Activated CD4-positive, alpha-beta T cell treated with anti-CD3 and anti-CD28 coated beads, Interleukin-10, Interleukin-2, amounts not matched to agents 100 ng/mL and 50 ng/mL, durations not matched to agents 16 hours and 8 hours (primary cell): ENCODE measurements at places on chromosomes 2 and 18.

GRCh38 chr2:19216676-19217602, 141.5 kb downstream of the OSR1 start:
- DNase-seq: no peak

DNA sequence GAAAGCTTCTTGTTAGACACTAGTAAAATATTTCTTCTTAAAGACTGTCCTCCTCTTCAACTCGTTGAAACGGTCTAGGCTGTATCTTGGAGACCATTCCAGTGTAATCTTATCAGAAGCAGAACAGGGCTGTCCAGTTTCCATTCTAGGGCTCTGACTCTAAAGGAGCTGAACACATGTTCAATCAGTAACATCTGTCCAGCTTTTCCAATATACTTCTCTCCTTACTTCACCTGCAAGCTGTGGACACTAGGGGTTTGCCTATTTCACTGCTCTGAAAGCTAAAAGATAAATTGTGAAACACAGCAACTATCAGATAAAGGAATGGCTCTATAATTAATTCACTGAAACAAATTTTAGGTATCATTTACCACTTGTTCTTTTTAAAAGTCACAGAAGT, 73.8 kb downstream of the ZNF385B start:
- no peak for DNase-seq

DNA sequence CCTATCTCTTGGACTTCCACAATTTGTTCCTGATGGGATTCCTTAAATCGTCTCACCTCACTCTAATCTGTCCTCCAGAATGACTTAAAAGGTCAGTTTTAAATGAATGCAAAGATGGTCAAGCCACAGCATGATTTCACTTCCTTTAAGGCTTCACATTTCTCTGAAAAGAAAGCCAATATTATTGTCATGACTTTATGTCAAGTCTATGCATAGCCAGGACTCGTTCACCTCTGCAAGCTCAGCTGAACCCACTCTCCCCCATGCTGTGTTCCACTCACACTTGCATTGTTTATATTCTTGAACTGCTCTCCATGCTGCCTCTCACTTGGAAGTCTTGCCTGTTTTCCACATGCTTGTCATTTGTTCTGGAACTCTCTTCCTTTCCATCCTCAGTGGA, 298.4 kb upstream of the MMADHC start:
- no peak for DNase-seq

DNA sequence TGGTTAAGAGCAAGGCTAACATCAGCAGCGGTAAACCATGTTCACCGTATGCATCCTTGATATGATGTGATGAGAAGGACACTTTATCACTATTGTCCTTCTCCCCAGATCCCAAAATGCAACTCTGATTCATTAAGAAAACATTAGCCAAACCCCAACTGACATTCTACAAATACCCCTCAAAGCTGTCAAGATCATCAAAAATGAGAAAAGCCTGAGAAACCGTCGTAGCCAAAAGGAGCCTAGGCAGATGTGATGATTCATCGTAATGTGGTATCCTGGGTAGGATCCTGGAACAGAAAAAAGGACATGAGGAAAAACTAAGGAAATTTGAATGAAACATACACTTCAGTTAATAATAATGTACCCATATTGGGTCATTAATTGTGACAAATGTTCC, 67.3 kb upstream of the ST6GAL2 start:
- no peak for DNase-seq

DNA sequence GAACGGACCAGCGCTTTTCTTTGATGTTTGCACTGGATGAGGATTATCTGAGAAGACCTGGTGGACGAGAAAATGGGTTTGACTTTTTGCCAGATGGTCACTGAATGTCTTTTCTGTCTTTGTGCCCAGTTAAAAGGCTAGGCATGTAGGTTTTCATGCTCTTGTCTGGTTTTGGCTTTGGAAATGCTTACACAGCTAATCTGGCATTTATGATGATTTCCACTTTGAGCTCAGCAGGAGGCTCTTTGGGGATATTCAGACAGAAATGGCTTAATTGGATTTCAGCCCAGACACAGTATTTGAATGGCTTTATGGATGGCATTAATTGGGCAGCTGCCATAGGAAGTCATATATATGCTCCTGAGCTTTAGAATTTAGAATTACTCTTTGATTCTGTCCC, 59.6 kb downstream of the NCK2 start:
- no peak for DNase-seq

GRCh38 chr2:173458991-173459780, 104.5 kb downstream of the CDCA7 start:
- DNase-seq: no peak

DNA sequence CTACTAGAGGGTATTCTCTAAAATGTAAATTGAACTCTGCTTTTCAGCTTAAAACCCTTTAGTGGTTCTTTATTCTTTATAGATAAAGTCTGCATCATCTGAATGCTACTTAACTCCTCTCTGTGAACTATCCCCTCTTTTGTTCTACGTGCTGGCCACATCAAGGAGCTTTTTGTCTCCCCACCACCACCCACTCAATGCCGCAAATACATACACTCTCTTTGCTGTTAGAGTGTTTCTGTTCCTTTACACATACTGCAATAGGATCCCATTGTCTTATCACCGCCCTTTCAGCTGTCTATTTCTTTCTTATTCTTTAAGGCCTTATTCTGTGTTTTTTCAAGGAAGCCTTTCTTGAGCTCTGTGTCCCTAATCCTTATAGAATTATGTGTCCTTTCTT, 83.3 kb downstream of the EML4 start:
- no peak for DNase-seq

DNA sequence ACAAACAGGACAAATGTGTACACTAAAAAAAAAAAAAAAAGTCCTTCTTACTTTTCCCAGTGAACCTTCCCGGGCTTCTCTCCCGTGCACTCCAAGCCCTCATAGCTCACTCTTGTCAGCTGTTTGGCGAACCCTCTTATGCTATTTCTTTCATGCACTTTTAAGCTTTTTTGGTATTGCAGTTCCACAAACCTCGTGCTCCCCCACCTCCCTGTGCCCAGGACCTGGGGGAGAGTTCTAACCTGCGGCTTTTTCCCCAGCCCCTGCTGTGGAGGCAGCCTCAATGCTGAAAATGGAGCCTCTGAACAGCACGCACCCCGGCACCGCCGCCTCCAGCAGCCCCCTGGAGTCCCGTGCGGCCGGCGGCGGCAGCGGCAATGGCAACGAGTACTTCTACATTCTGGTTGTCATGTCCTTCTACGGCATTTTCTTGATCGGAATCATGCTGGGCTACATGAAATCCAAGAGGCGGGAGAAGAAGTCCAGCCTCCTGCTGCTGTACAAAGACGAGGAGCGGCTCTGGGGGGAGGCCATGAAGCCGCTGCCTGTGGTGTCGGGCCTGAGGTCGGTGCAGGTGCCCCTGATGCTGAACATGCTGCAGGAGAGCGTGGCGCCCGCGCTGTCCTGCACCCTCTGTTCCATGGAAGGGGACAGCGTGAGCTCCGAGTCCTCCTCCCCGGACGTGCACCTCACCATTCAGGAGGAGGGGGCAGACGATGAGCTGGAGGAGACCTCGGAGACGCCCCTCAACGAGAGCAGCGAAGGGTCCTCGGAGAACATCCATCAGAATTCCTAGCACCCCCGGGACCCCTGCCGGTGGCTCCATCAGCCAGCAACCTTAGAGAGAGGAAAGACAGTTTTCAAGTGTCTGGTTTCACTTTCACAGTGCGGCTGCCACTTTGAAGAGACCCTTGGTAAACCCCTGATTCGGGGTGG, 826 bp downstream of the KCNE4 start:
- no peak for DNase-seq

- no peak for DNase-seq
Measured at GRCh38 chr18:25306671-25307070, 45.3 kb downstream of the ZNF521 start.

DNA sequence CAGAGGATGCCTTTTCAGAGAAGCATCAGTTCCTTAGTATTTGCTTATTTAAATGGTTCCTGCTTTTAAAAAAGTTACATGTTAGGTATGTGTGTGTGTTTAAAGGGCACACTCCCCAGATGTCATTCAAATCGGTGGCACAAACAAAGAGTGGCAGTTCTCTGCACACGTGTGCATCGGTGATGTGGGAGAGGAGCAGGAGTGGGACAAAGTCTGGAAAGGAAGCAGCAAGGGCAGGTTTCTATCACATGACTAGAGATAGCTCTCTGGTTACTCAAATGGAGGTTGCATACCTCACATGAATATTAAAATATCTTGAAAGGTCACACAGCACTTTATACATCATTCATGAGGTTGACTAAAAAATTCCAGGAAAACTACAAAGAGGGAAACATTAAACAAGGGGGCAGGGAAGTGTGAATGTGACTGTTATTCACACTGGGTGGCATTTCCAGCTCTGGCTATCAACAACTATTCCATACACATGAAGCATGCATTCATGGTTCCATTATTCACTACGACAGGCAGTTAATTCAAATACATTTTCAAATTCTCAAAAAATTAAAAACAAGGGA, 64.7 kb downstream of the SEPTIN10 start:
- DNase-seq: no peak

DNA sequence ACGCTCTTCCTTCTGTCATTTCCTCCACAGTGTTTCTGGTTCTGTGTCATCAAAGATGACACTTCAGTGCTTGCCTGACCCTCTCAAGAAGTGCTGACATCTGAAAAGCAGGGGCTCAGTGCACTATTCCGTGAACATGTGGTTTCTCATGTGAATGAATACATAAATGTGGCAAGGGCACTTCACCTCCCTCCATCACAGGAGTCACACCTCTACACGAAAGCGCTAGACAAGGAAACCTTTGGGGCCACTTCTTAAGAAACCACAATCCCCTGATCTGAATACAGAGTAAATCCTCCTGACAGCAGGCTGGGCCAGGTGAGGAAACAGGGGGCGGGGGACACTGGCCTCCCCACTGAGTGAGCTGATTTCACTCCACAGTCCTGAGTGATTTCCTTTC, 145.8 kb upstream of the ACAA2 start:
- peak; percentile 52 for DNase-seq

GRCh38 chr18:48599391-48599790, 60.6 kb downstream of the CTIF start:
- DNase-seq: no peak

DNA sequence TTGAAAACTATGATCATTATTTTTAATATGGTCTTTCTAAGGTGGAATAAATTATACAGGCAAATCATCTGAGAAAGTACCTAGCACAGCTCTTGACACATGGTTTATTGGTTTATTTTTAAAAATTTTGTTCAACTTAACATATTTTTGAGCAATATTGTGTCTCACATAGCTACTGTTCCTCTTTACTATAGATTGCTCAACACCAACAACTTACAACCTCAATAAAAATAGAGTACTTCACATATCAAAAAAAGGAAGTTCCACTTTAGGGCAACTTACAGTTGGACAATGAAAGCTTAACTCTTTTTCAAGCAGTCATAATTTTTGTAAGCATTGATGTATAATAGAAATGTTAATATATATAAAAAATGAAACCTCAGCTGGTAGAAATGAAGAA, 440.9 kb upstream of the UBE2E3 start:
- DNase-seq: no peak

- DNase-seq: peak; percentile 38
Measured at GRCh38 chr2:62287899-62288880, 92.3 kb downstream of the B3GNT2 start.

GRCh38 chr18:27769152-27769551, 407.8 kb downstream of the CDH2 start:
- DNase-seq: no peak

GRCh38 chr18:23977719-23978483, 36.7 kb upstream of the TTC39C start:
- no peak for DNase-seq

- DNase-seq: peak; percentile 4
Measured at GRCh38 chr2:49770919-49771318, 616.6 kb upstream of the FSHR start.

GRCh38 chr2:159202568-159203071, 83.9 kb downstream of the WDSUB1 start:
- no peak for DNase-seq

DNA sequence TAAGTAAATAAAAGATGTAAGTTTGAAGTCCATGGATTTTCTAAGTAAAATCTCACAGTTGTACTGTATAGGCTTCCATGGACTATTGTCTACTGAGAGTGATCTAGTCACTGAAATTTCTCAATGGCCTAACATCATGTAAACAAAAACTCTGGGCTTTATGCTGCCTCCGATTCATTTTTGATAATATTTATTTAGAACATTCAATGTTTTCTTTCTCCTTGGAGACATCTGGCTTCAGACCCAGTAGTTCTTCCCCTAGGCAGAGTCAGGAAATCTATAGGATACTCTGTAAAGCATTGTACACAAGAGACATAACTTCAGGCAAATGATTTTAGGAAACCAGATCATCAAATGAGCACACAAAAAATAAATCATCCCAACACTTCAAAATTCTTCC, 1208.6 kb upstream of the ZEB2 start:
- DNase-seq: no peak

DNA sequence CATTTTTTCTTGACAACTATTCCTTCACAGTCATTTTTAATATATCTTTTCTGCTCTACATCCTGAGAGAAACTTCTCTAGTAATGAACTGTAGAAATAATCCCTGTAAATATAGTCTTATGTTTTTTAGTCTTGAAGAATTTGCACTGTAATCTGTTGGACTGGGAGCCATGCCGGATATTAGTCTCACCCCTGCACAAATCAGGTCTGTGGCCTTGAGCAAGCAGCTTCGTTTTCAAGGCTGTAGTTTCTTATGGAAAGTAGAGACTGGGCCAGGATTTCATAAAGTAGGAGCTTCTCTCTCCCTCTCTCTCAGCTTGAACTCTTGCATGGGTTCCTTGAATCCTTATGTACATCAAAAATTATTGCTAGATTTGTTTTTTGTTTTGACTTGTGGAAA, 8.7 kb downstream of the FARP2 start:
- no peak for DNase-seq

DNA sequence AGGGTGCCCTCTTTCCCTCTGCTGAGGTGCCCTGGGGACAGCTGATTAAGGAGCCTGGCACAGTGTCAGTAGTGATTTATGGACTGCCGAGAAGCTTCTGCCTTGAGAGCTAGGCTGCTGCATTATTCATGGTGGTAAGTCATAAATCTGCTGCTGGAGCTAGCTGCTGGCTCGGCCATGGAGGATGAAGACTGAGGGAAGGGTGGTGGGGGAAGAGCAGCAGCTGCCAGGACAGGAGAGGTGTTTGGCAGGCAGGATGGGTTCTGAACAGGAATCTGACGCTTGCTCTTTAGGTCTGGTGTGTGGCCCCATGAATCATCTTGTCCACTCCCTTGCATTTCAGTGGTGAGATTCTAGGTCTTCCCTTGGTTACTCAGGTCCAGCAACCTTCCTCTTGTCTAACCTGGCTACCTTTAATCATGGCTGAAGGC, 296.3 kb downstream of the DYSF start:
- no peak for DNase-seq

DNA sequence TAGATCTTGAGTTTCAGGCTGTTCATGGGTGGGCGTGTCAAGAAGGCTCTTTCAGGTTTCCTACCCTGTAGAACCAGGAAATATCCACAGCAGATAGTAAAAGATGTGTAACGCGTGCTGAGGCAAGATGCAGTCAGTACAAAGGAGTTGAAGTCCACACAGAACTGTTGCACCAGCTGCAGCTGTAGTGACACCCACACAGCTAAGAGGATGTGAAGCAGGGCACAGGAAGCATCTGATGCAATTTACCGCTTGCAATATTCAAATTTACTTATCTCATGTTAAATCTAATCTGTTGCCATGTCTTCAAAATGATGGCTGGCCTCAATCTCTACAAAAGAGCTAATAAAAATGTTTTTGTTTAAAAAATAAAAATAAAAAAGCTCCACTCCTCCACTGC, 132.8 kb downstream of the ARHGAP15 start:
- DNase-seq: peak; percentile 85
